ENCODE measurements at places on chromosomes 7 and 10.

DNA sequence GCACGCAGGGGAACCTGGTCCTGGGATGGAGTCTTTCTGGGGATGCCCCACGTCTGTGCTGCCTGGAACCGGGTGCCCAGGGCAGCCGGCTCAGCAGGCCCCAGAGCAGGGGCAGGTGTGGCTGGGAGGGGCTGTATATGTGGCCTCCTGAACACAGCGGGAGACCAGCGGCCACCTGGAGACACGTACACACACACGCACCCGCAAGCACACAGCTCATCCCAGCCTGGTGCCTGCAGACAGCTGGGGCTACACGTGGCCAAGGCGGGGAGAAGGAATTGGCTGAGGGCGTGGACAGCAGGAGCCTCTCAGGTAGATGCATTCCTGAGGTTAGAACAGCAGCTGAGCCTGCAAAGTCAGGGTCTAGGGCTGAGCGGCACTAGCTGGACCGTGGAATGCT lies 14.0 kb downstream of the ADAM8 start:
- no peak for DNase-seq

DNA sequence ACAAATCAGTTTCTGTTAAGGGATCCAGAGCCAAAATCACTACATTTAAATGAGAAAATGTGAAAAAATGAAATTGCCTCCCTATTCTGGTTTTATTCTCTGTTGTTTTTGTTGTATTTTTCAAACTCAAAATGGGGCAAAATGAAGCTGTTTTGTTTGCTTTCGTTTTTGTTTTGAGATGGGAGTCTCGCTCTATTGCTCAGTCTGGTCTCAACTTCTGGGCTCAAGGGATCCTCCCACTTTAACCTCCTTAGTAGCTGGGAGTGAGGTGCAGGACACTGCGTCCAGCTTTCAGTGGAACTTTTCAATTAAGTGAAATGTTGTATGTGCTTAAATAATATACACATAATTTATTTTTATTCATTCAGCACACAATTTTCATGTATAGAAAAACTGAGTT lies 205.0 kb downstream of the SORCS1 start:
- no peak for DNase-seq

GRCh38 chr7:79319369-79319768 lies 134.1 kb downstream of the MAGI2 start:
- no peak for DNase-seq

- DNase-seq: no peak
These were observed 112.6 kb downstream of the SH3PXD2A start for GRCh38 chr10:103742824-103743223.

- DNase-seq: no peak
These were observed 53.0 kb downstream of the SPOCK2 start for GRCh38 chr10:72035252-72035887.

DNA sequence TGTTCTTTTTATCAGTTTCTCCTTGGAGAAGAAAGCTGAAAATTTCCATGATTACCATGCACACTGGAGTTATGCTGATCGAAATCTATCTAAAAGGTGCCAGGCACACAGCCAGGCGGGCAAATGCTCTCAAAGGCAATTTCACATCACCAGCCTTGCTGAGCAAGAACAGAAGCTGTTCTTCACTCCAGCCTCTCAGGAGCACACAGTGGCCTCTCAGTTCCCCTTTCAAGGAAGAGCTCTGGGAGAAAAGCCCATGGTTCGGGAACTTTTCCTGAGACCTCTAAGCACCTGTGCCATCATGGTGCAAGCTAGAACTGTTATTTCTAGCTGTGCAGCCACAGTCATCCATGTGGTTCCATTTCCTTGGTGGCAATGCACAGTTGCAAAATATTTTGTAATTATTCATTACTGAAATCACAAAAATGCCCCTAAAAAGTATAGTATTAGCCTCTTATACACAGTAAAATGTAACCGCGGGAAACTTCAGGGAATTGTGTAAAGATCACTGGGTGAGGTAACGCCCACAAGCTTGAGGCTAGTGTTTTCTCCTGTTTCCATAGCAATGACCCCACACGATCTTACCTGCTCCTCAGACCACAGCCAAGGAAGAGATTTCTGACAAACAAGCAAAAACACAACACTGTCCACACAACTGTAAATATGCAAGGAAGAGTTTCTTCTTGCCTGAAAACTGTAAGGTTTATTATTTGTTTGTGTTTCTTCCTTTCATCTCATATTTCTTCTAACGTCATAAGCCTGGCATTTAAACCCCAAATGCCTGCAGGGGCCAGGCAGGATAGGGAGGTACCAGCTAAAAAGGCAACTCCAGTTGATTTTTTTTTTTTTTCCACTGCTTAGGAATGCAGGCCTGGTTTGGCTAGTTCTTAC lies 121.2 kb downstream of the FAM107B start:
- no peak for DNase-seq

DNA sequence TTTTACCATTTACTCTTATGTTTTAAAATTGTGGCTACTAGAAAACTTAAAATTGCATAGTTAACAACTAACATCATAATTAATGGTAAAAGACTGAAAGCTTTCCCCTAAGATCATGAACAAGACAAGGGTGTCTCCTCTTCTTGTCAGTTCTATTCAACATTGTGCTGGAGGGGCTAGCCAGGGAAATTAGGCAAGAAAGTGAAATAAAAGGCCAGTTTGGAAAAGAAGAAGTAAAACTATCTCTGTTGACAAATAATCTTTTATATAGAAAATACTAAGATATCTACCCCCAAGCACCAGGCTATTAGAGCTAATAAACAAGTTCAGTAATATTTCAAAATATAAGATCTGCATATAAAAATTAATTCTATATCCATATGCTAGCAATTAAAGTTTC lies 46.9 kb upstream of the MXI1 start:
- DNase-seq: no peak

- no peak for DNase-seq
These were observed 90.9 kb downstream of the NEUROD6 start for GRCh38 chr7:31249671-31250070.

- DNase-seq: no peak
These were observed 76.1 kb upstream of the ANK3 start for GRCh38 chr10:60465801-60466200.

DNA sequence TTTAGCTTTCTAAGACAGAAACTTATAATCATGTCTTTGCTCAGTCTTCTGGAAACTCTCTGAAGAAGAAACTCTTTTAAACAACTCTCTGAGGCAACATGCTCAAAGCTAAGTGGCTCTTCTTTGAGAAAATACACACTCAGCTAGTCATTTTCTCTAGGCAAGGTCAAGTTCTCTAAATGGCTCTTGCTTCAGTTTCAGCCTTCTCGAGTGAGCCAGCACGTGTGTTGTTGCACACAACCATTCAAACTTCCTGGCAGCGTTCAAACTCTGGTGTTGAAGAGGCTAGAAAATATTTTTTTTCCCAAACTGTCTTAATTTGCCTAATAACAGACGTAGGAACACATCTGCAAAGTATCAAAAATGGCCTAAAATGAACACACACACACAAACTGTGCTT lies 129.1 kb downstream of the THSD7A start:
- DNase-seq: no peak

- no peak for DNase-seq
These were observed 112.1 kb downstream of the SGMS1 start for GRCh38 chr10:50511492-50512213.

DNA sequence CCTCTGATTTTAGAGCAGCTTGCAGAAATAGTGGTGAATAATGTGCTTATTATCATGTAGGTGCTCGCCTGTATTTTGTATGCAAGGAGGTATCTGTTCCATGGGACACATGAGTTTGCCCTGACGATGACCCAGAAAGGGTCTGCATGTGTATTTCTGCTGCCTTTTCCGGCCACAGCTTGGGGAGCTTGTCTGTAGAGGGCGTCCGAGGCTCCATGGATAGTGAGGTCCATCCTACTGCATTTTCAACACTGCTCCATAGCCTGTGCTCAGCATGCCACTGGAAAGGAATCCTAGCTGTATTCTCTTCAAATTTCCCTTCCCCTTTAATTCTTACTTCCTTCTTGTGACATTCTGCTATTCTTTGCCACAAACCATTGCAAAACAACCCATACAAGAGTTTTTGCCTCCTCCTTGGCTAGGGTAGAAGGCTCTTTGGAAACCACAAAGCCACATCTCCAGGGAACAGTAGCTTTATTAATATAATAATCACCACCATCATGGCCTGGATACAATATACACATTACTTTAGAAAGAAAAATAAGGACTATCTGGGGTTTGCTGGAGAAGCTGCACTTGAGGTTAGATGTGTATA lies 127.7 kb downstream of the DYNC1I1 start:
- DNase-seq: no peak

DNA sequence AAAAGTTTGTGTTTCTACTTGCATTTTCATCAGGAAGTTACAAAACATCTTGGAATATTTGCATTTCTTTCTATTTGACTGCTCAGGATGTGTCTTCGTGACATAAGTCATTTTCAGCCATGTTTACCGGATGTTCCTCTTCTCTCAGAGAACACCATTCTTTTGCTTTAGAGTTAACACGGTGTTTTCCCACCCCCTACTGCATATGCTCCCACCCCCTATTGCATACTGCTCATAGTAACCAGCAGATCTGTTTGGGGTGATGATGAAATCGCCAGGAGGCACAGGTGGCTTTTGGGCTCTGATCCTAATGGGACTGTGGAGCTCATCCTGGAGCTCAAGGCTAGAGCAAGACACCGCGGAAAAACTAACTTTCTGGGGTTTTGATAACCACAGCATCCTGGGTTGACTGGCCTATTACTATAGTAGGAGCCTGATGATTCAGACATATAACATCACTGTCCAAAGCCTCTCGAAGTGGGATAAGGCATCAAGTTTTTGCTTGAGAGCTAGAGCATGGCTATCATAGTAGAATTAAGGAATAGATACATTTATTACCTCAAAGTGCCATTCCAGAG lies 65.1 kb upstream of the BET1 start:
- DNase-seq: no peak

GRCh38 chr10:119811122-119811521 lies 61.5 kb downstream of the MCMBP start:
- DNase-seq: no peak

- DNase-seq: no peak
These were observed 51.6 kb downstream of the CREB3L2 start for GRCh38 chr7:137950263-137950621.

GRCh38 chr7:137354396-137354795 lies 10.9 kb upstream of the PTN start:
- DNase-seq: no peak

DNA sequence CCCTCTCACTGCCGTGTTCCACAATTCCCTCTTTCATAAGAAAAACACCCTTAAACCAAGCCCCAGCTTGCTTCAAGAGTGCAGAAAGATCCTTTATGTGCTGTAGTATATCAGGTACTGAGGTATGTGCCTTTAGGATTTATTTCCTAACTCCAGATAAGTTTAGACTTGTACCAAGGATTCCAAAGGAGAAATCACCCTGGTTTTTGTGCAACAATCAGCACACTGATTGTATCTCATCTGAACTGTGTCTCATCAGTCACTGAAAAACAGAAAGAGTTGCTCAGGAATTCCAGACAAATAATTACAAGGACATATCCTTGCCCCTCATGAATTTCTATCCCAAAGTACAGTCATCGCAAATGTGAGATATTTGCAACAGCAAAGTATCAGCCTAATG lies 77.2 kb upstream of the PTPRZ1 start:
- no peak for DNase-seq

GRCh38 chr10:69209787-69210484 lies 10.2 kb upstream of the HKDC1 start:
- no peak for DNase-seq

DNA sequence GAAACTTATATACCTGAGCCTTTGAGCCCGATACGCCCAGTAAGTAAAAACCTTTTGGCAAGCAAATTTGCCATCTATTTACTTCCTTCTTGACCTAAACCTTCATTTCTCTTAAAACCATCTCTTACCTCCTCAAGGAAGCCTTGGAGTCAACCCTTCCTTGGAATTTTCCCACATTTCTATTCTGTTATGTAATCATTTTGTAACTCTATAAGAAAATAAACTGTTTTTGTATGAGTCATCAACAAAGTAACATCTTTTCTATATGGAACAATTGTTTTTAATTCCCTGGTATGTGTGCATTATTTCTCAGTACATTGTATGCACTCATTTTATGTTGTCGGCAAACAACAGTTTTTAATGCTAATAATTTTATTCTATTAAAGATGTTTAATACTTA lies 162.0 kb downstream of the TEX36 start:
- DNase-seq: no peak

- no peak for DNase-seq
These were observed 33.5 kb downstream of the CUL2 start for GRCh38 chr10:35056686-35057085.

DNA sequence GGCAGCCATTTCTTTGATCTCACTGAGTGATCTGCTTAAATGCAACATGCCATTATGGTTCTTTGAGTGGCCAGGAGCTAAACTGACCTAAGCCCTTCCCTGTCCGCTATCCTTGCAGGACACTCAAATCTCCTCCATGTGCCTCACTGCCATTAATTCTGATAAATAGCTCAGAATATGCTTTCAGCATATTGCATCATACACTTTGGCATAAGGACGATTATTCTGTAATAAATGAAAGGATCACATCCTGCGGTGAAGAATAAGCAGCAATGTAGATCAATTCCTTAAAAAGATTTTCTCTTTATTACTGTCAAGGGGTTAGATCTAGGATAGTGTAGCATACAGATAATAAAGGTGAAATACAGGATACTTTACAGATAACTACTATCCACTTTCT lies 231.8 kb upstream of the CTBP2 start:
- DNase-seq: no peak

DNA sequence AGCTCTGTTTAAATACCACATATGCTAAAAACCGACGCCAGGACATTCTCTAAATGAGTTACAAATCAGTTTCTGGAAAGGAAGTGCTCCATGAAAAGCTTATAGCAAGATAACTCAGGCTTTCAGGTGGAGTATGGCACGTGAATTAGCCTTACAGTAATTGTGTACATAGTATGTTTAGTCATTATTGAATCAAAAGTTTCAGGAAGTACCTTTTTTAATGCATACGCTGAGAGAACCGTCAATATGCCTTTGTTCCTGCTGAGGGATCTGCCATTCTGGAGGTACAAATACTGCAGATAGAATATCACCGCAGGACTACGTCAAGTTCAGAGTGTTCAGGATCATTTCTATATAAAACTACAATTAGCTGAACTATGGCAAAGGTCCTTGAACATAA lies 45.7 kb downstream of the ANKMY2 start:
- DNase-seq: no peak

GRCh38 chr7:69078997-69079769 lies 519.1 kb upstream of the AUTS2 start:
- DNase-seq: no peak

Data from stimulated activated naive CD8-positive, alpha-beta T cell treated with anti-CD3 and anti-CD28 coated beads, Interleukin-15, Interleukin-2, amounts not matched to agents 100 U/mL and 50 U/mL, for 24 hours (primary cell).